Left renal pelvis (tissue), 4 donors: ENCODE measurements at places on chromosomes 4 and X. TPM values are rescaled to one million over a fixed set of nuclear protein-coding genes. Genes with fewer than 3 reads are reported as not detected.
A peak's percentile ranks its signal among the peaks of the same experiment; 100 is the strongest.

The TCEAL6 gene
- polyA plus RNA-seq = 0.12 TPM

The PHOX2B gene
- polyA plus RNA-seq = 0.34 TPM

The GAGE1 gene
- polyA plus RNA-seq = not detected

The SHROOM3 gene
- 33.8 TPM for polyA plus RNA-seq

The ASMT gene
- polyA plus RNA-seq = 0.15 TPM

The HEPH gene
- 45.5 TPM for polyA plus RNA-seq

The MSANTD1 gene
- 0.57 TPM for polyA plus RNA-seq

DNA sequence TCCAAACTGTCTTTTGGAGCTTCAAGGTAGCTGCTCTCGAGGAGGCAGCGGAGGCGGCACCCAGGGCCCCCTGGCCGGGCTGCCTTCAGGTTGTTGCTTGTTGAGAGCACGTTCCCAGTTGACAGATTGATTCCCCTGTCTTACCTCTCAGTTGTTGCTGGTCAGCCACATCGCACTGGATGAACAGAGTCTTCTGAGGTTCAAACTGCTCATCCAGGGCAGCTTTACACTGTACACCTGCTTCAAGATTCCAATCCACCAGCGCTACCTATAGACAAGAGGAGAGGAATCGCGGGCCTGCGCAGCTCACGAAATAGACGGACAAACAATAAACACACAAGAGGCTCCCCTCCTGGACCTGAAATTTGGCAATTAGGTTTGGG, 497 bp downstream of the HPGD start:
- peak; percentile 22 for DNase-seq

- no peak for DNase-seq
These were observed 518.0 kb downstream of the TMA16 start for GRCh38 chr4:164012396-164013027.

- no peak for DNase-seq
These were observed 273.5 kb downstream of the DACH2 start for GRCh38 chrX:86421771-86422170.
